Stimulated activated CD8-positive, alpha-beta memory T cell treated with anti-CD3 and anti-CD28 coated beads, Interleukin-15, amount 100 ng/mL, for 24 hours (primary cell): ENCODE measurements at places on chromosomes 5 and 9.

DNA sequence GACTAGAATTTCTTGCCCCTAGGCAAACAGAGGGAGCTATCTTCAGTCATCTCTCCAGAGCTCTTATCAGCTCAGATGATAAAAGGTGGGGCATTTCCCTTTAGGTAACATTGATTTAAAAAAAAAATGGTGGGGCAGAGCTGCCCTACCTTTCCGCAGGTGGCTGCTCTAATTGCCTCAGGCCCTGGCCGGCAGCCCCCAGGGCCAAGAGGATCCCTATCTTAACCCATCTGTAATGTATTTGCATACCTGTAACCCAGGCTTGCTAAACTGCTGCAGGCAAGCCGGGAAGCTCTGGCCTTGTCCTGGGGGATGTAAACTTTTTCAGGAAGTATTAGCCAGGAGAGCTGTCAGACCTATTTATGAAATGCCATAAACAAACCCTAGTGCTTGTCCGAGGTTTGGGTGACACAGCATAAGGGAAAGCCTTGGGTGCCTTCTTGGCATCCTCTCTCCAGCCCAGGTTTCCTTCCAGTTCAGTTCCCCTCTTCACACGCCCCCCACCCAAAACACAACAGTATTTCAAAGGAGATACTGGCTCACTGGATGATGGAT, 20.9 kb upstream of the ZSWIM6 start:
- DNase-seq, result no peak

DNA sequence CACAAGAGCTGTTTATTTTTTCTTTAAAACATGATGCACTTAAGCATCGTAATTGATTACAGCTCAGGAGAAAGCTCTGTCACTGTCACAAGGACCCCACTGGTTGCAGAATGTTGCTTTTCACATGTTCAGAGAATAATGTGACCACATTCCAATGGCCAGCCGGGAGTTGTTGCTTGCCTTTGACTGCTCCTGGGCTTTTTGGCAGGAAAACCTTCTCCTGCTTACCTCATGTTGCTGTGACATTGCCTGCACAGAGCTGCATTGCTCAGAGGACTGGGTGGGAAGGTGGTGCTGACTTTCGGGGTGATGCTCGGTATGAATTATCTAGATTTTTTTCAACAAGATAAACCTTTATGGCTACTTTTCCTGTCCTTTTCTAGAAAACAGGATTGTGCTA, 88.2 kb downstream of the PALM2AKAP2 start:
- no peak for DNase-seq

GRCh38 chr9:109341561-109341960, 20.7 kb upstream of the EPB41L4B start:
- DNase-seq, result no peak

- no peak for DNase-seq
Observed at GRCh38 chr5:180525399-180525798, 31.2 kb downstream of the CNOT6 start.

DNA sequence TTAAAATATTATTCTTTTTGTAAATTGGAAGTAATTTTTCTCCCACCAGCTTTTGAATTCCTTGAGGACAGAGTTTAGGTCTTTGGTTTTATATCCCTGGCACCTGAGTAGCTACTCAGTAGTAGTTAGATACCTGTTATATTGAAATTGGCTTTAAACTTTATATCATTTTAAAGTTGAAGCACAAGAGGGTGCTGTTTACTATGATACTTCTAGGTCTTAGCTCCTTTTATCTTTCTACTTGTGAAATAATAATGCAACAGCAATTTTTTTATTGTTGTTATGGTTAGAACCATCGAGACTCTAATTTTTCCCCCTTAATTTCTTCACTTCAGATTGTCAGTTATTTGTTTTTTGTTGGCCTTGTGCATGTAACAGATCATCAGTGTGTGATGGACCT, 46.3 kb downstream of the AP3S1 start:
- no peak for DNase-seq

DNA sequence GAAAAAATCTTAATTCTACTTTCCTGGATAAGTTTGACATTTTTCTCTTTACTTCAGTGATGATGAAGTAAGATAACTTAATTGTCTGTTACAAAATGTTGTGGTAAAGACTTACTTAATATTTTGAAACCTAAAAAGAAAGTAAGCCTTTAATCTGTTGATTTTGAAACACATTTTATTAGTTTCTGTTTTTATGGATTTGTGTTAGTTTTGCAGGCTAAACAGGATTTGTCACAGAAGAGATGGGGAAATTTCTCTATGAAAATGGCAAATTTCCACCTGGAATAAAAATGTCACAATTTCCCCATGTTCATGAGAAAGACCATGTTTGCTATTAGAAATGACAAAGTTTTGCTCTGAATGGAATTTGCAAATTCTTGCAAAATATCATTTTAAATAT, 237.1 kb downstream of the RFX3 start:
- DNase-seq, result no peak

- DNase-seq, result no peak
Observed at GRCh38 chr5:68290260-68290674, 74.7 kb downstream of the PIK3R1 start.
